Thyroid gland (tissue), 4 donors: ENCODE measurements at places on chromosomes 16 and 17. TPM values are rescaled to one million over a fixed set of nuclear protein-coding genes. Genes with fewer than 3 reads are reported as not detected.

DNA sequence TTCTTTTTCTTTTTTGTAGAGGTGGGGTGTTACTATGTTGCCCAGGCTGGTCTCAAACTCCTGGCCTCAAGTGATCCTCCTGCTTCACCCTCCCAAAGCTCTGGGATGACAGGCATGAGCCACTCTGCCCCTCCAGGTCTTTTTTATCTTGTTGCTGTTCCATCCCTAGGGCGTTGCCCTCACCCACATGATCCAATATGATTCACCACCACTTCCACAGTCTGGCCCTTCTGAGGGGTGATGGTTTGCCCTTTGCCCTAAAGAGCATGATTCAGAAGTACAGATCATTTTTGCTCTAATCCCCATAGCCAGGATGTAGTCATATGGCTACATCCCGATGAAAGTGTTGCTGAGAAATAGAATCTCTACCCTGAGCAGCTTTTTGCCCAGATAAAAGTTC is 18.8 kb downstream of the STX4 start:
- no peak for DNase-seq
- no peaks in the 10 kb centered on the region for H3K27me3 ChIP-seq
- H3K4me3 ChIP-seq, result no peak overlapping the region

- no peaks in the 10 kb centered on the region for H3K27me3 ChIP-seq
- peaks cover 16% of the 10 kb centered on the region for H3K4me1 ChIP-seq
- no peak for DNase-seq
- H3K4me3 ChIP-seq, result no peak overlapping the region
Observed at GRCh38 chr16:53503991-53504663, 1.1 kb upstream of the AKTIP start.

The SPATA22 gene
- 0.40 TPM for total RNA-seq

- no peak for DNase-seq
- H3K36me3 ChIP-seq, result no peaks in the 10 kb centered on the region
- no peaks in the 10 kb centered on the region for H3K27me3 ChIP-seq
- no peak overlapping the region for H3K27ac ChIP-seq
- H3K4me3 ChIP-seq, result no peak overlapping the region
Observed at GRCh38 chr17:17963066-17963465, 9.1 kb downstream of the TOM1L2 start.

- no peak for DNase-seq
- H3K27ac ChIP-seq, result no peak overlapping the region
- peaks cover 4% of the 10 kb centered on the region for H3K4me1 ChIP-seq
Observed at GRCh38 chr17:46948544-46948943, 25.6 kb downstream of the GOSR2 start.

DNA sequence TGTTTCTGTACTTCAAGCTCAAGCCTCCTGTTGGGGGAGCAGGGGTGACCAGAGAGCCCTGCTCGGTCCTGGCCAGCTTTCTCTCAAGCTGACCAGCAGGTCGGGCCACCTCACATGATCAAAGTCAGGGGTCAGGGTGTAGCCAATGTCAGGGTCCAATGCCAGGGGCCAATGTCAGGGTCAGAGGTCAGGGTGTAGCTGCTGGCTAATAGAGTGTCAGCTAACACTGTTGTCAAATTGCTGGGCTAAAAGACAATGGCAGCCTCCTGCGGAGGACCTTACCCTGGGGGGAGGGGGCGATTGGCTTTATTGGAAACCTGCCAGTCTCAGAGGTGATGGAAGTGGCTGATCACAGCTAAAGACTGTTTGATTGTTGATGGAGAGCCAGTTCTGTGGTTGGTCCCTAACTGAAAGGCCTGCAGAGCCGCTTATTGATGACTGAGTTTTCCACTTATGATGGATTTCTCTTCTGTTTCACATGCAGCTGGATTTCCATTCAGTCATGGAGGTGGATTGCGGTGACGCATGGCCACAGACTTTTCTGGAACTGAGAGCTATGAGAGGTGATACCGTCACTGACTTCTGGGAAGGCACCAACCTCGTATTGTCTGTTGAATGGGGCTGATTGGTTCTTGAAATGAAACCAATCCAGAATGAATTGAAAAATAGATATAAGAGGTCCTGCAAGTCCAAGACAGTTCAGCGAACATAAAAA is 97.4 kb upstream of the ZFHX3 start:
- no peaks in the 10 kb centered on the region for H3K27me3 ChIP-seq
- no peaks in the 10 kb centered on the region for H3K36me3 ChIP-seq
- no peak overlapping the region for H3K27ac ChIP-seq
- no peaks in the 10 kb centered on the region for H3K4me1 ChIP-seq
- DNase-seq, result no peak

DNA sequence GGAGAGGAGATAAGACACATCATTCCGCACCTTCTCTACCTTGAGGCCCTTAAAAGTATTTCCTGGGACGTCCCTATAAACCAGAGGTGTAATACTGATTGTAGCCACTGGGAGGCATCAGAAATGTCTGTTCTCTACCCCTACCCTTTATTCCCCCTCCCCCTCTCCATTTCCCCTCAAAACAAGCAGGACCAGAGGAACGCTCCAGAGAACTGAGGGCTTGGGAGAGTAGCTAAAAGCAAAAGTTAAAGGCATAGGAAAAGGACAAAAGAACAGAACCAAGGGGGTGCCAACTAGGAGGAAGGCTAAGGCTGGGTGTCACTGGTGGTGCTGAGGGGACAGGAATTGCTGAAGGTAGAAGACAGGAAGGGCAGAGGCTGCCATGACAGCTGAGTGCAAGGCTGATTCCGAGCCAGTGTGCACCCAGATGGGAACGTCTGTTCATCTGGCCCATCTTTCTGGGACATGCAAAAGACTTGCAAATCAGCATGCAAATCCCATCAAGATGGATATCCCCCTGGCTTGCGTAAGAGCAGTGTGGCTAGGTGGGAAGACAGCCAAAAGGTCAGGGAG is 6.7 kb downstream of the CAMTA2 start:
- no peak overlapping the region for H3K27ac ChIP-seq
- peaks cover under 1% of the 10 kb centered on the region for H3K4me1 ChIP-seq
- H3K27me3 ChIP-seq, result no peaks in the 10 kb centered on the region

The STX8 gene
- total RNA-seq, result 72.4 TPM

GRCh38 chr17:76581515-76581914 is 4.1 kb downstream of the ST6GALNAC2 start:
- H3K27me3 ChIP-seq, result no peaks in the 10 kb centered on the region
- H3K36me3 ChIP-seq, result no peaks in the 10 kb centered on the region
- no peak overlapping the region for H3K27ac ChIP-seq

- peaks cover 57% of the 10 kb centered on the region for H3K4me1 ChIP-seq
- no peak for DNase-seq
- H3K36me3 ChIP-seq, result no peaks in the 10 kb centered on the region
- H3K27me3 ChIP-seq, result no peaks in the 10 kb centered on the region
Observed at GRCh38 chr17:57377094-57377493, 120.8 kb downstream of the MSI2 start.

- H3K4me1 ChIP-seq, result peaks cover 20% of the 10 kb centered on the region
- DNase-seq, result no peak
- no peaks in the 10 kb centered on the region for H3K36me3 ChIP-seq
- H3K27me3 ChIP-seq, result no peaks in the 10 kb centered on the region
- H3K4me3 ChIP-seq, result no peak overlapping the region
Observed at GRCh38 chr16:50989047-50989446, 162.0 kb downstream of the SALL1 start.

- H3K36me3 ChIP-seq, result no peaks in the 10 kb centered on the region
- DNase-seq, result no peak
- H3K4me1 ChIP-seq, result peaks cover 11% of the 10 kb centered on the region
- peak overlapping the region; percentile 73 for H3K27ac ChIP-seq
- no peaks in the 10 kb centered on the region for H3K27me3 ChIP-seq
Observed at GRCh38 chr16:30813821-30814189, 26.8 kb upstream of the ZNF629 start.

GRCh38 chr17:70127221-70127873 is 42.0 kb upstream of the KCNJ2 start:
- H3K4me3 ChIP-seq, result no peak overlapping the region
- peaks cover 5% of the 10 kb centered on the region for H3K36me3 ChIP-seq
- H3K27ac ChIP-seq, result peak overlapping the region; percentile 64
- no peaks in the 10 kb centered on the region for H3K27me3 ChIP-seq
- peak; percentile 30 for DNase-seq

GRCh38 chr17:45814622-45815606 is 29.8 kb upstream of the SPPL2C start:
- no peak overlapping the region for H3K4me3 ChIP-seq
- H3K4me1 ChIP-seq, result no peaks in the 10 kb centered on the region
- no peaks in the 10 kb centered on the region for H3K36me3 ChIP-seq
- no peak overlapping the region for H3K27ac ChIP-seq
- peak; percentile 32 for DNase-seq

GRCh38 chr16:76386784-76387183 is 109.6 kb downstream of the CNTNAP4 start:
- no peak overlapping the region for H3K4me3 ChIP-seq
- H3K36me3 ChIP-seq, result no peaks in the 10 kb centered on the region
- DNase-seq, result no peak
- H3K27me3 ChIP-seq, result no peaks in the 10 kb centered on the region
- H3K4me1 ChIP-seq, result no peaks in the 10 kb centered on the region

The CPHXL2 gene
- not detected for total RNA-seq

- DNase-seq, result no peak
- no peak overlapping the region for H3K27ac ChIP-seq
- no peaks in the 10 kb centered on the region for H3K4me1 ChIP-seq
- H3K27me3 ChIP-seq, result no peaks in the 10 kb centered on the region
- no peaks in the 10 kb centered on the region for H3K36me3 ChIP-seq
Observed at GRCh38 chr16:61590577-61590976, 445.7 kb downstream of the CDH8 start.

DNA sequence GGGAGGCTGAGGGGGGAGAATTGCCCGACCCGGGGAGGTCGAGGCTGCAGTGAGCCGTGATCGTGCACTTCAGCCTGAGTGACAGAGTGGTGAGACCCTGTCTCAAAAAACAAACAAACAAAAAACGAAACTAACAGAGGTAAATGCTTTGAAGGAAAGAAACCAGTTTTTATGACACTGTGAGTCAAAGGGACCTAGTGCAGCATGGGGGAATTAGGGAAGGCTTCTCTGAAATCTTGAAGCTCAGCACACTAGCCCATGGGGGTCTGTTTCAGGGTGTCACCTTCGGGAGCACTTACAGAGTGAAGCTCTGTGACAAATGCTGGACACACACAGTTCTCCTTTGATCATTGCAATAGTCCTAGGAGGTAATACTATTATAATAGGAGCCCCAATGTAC is 16.6 kb downstream of the ITPRIPL2 start:
- no peak for DNase-seq
- H3K4me1 ChIP-seq, result no peaks in the 10 kb centered on the region
- H3K36me3 ChIP-seq, result no peaks in the 10 kb centered on the region
- no peaks in the 10 kb centered on the region for H3K27me3 ChIP-seq
- no peak overlapping the region for H3K4me3 ChIP-seq
- H3K27ac ChIP-seq, result peak overlapping the region; percentile 65

- H3K36me3 ChIP-seq, result no peaks in the 10 kb centered on the region
- H3K27ac ChIP-seq, result no peak overlapping the region
- H3K27me3 ChIP-seq, result no peaks in the 10 kb centered on the region
- DNase-seq, result no peak
Observed at GRCh38 chr17:27109346-27109745, 184.6 kb upstream of the WSB1 start.

- DNase-seq, result no peak
- H3K4me1 ChIP-seq, result no peaks in the 10 kb centered on the region
- no peak overlapping the region for H3K4me3 ChIP-seq
- H3K36me3 ChIP-seq, result no peaks in the 10 kb centered on the region
- no peaks in the 10 kb centered on the region for H3K27me3 ChIP-seq
Observed at GRCh38 chr16:16925432-16925831, 545.3 kb downstream of the XYLT1 start.

- DNase-seq, result no peak
- no peak overlapping the region for H3K4me3 ChIP-seq
- H3K27ac ChIP-seq, result no peak overlapping the region
- H3K36me3 ChIP-seq, result no peaks in the 10 kb centered on the region
Observed at GRCh38 chr16:51544851-51545467, 393.9 kb upstream of the SALL1 start.

The KRTAP2-1 gene
- total RNA-seq, result not detected

- H3K4me1 ChIP-seq, result peaks cover 4% of the 10 kb centered on the region
- H3K27ac ChIP-seq, result no peak overlapping the region
- H3K36me3 ChIP-seq, result peaks cover 100% of the 10 kb centered on the region
- no peak overlapping the region for H3K4me3 ChIP-seq
- H3K27me3 ChIP-seq, result no peaks in the 10 kb centered on the region
- DNase-seq, result no peak
Observed at GRCh38 chr17:8144401-8145231, 7.6 kb downstream of the PER1 start.

DNA sequence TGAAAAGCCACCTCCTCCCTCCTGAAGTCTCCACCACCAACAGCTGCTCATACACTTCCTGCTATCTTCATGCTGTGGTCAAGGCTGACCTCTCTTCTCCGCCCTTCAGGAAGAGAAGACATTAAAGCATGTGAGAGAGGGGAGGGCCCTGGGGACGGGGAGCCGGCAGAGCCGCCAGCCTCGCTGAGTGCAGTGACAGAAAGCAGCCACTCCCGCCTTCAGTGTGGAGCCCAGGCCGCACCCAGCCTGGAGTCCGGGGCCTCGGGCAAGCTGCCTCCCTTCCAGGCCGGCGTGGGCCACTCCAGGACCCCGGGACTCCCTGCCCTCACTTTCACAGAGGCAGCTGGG is 94.7 kb upstream of the TNRC6C start:
- H3K27me3 ChIP-seq, result no peaks in the 10 kb centered on the region
- H3K27ac ChIP-seq, result no peak overlapping the region
- H3K36me3 ChIP-seq, result no peaks in the 10 kb centered on the region
- H3K4me1 ChIP-seq, result peaks cover 15% of the 10 kb centered on the region

The ASPSCR1 gene
- 45.8 TPM for total RNA-seq

GRCh38 chr17:79981661-79982101 is 54.0 kb downstream of the TBC1D16 start:
- no peaks in the 10 kb centered on the region for H3K27me3 ChIP-seq
- DNase-seq, result no peak
- no peak overlapping the region for H3K4me3 ChIP-seq

The ATP6V0D1 gene
- 121 TPM for total RNA-seq

GRCh38 chr17:74738051-74738996 is 1.3 kb downstream of the RAB37 start:
- H3K27ac ChIP-seq, result no peak overlapping the region
- no peak for DNase-seq
- peaks cover 15% of the 10 kb centered on the region for H3K4me1 ChIP-seq
- no peak overlapping the region for H3K4me3 ChIP-seq

DNA sequence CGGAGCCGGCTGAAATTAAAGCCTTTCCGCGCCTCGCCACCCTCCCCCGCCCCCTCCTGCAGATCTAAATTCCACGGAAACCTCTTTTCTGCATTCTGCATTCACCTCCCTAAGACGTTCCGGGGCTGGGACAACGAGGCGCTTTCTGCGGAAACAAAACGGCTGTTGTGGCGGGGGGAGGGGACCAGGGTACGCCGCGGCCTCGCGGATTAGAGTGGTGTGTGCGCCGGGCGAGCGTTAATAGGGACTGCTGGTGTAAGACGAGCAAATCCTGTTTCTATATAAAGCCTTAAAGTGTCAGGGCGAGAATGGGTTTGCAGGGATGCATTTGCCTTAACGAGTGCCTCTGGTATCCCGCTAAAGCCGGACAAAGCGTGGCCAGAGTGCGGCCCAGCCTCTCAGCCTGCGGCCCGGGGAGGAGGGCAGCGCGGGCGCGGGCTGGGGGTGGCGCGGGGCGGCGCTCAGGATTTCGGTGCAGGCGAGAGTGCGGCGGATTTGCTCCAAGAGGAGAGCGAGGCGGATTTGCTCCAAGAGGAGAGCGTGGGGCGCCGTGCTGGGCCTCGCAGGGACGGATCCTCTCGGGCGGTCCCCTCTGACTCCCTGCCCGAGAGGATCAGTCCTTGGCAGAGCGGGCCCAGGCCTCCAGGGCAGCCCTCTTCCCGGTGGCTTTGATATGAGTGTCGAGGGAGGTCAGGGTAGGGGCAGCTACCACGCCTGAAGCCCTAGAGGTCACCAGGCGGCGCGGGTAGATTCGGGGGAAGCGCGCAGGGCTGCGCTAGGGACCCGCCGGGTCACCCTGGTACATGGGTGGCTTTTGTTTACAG is 5.1 kb downstream of the BAHCC1 start:
- no peaks in the 10 kb centered on the region for H3K36me3 ChIP-seq
- H3K4me1 ChIP-seq, result peaks cover 57% of the 10 kb centered on the region
- H3K27ac ChIP-seq, result peak overlapping the region; percentile 98
- DNase-seq, result peak; percentile 70
- H3K27me3 ChIP-seq, result no peaks in the 10 kb centered on the region
